ENCODE measurements at places on chromosomes 7 and 10.

GRCh38 chr7:44225566-44226395, 25.0 kb downstream of the YKT6 start:
- no peak for DNase-seq

DNA sequence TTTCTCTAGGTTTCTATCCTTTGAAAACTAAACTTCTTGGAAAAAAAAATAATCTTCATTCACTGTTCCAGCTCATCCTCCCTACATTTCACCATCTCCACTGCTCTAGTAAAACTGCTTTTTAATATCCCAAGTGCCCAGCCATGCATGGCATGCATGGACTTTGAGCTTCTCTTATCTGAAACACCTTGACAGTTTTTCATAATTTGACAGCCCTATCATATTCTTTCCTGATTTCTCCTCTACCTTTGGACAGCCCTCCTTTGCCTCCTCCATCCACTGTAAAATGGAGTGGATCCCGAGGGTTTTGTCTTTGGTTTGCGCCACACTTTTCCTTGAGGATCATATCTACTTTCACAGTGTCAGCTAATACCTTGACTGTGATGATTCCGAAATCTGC, 212.8 kb downstream of the ANK3 start:
- no peak for DNase-seq

GRCh38 chr7:93219868-93220267, 6.4 kb downstream of the HEPACAM2 start:
- DNase-seq = no peak

DNA sequence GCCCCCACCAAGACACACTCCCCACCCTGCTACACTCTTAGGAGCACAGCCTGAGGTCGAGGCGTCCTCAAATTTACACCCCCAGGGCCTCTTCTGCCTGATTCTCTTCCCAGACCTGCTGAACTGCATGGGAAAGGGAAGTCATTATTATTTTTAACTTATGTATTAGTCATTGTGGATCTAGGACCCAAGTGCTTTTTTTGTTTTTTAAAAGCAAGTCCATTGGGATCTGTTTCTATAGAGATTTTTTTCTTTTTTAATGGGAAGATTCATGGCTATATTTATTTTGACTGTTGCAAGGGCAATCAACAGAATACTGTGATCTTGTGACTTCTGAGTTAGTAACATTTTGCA, 203.8 kb downstream of the ZMYND11 start:
- no peak for DNase-seq

DNA sequence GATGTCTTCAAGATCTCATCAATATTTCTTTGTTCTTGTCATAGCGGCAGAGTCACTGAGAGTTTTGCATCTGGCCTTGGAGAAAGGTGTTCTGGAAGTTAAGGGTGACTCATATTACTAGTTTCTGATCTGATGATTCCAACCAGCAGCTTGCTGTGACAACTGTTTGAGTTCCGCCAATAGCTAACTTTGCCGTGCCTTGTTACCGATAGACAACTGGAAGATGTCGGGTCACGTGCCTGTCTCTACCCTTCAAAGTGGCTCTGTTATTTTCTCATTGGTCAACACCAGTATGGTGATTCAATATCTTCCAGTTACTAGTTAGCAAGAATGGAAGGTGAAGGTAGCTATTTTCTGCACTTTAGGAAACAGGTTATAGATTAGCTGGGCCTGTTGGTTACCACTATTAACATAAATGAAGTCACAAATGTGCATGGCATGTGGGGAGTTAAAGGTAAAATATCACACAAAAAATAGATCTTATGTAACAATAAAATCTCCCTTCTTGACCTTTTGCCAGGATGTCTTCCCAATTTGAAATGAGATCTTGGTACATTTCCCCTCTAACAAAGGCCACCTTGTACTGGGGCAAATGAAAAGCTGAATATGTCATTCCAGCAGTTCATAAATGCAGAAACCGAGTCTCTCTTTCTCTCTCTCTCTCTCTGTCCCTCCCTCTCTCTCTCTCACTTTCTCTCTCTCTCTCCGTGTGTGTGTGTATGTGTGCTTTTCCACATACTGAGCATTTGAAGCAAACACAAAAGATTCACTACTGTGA, 2.6 kb upstream of the MGAM2 start:
- no peak for DNase-seq

- no peak for DNase-seq
Observed at GRCh38 chr10:105650306-105650705, 1009.2 kb downstream of the SORCS3 start.

- no peak for DNase-seq
Observed at GRCh38 chr7:33642312-33642711, 263.0 kb upstream of the BMPER start.

GRCh38 chr7:35571611-35572240, 123.2 kb downstream of the HERPUD2 start:
- no peak for DNase-seq

GRCh38 chr10:3811291-3811870, 26.4 kb upstream of the KLF6 start:
- DNase-seq = no peak

DNA sequence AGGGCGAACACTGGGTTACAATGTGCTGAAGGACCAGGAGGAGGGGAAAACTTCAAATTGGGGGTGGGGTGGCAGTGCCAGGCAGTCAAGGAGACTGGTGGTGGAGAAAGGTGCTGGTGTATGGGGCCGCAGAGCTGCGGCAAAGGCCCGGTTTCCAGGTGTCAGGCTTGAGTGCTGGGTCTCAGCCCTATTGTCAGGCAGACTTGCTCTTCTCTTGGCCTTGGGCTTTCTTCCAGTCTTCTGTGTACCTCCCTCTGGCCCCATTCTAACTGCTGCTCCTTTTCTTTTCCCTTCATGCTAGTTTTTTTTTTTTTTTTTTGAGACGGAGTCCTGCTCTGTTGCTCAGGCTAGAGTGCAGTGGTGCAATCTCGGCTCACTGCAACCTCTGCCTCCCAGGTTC, 51.0 kb downstream of the POLR3A start:
- no peak for DNase-seq

DNA sequence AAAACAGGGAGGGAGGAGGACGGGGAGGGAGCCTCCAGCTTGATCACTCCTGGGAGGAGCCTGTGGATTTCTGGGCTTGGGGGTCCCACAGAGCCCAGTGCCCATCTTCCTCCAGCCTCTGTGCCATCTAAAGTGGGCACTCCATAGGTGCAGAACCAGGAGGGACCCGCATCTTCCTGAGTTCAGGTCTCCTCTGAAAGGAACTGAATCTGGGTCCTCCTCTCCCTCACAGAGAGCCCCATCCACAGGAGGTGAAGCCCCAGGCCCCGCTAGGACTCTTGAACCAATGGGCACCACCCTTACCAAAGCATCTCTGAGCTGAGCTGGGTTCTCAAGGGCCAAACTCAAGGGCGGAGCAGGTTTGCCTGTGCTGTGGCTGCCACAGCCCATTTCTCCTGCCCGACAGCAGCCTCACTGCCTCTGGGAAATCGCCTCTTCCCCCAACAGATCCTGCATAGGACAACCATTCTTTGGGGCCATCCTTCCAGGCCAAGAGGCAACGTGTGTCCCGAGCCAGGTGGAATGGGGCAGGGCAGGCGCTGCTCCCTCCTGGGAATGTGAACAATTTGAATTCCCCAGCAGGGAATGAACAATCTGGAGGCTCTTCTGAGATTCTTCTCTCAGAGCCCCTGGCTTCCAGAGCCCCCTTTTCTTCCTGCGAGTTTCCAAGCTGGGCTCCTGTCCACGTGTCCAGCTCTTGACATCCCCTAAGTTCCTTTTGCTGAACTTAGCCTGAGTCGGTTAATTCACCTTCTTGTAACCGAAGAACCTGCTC, 411.0 kb upstream of the FOXK1 start:
- DNase-seq = no peak

DNA sequence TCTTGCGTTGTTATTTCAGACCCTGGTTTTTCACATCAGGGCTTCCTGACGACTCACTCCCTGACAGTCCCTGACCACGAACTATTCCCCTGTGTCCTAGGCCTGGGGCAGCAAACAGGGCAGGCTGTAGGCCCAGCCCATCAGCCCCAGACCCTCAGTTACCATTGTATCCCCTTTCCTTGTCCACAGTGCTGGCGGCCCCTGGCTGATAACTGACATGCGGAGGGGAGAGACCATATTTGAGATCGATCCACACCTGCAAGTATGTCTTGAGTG, 50.5 kb upstream of the TRIM8 start:
- no peak for DNase-seq

- peak; percentile 35 for DNase-seq
Observed at GRCh38 chr10:59240582-59241183, 64.2 kb downstream of the PHYHIPL start.

GRCh38 chr7:13282377-13282980, 595.0 kb downstream of the ARL4A start:
- DNase-seq = no peak

DNA sequence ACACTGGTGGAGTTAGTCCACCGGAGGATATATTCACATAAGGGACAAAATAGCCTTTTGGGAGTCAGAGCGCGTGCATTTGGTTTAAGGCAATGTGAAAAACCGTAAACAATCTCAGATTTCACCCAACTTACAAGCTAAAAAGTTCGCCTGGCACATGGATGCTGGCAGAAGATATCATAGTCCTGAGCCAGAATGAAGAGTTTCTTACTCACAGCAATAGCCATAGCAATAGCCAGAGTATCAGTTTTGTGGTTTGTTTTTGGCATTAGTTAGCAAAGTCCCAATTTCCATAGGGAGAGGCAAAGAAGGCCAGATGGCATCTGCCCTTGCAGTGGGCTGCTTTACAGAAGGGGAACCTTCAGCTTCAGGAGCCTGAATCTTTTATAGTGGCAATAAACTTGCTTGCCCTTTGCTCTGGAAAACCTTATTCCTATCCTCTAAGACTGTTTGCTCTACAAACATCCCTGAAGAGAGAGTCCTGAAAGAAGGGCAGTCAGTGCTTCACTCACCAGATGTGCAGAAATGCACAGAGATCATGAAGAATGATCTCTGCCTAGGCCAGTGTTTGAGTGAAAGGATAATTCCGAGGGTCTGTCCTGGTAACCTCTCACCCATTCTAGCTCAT, 28.7 kb upstream of the RSBN1L start:
- no peak for DNase-seq

- no peak for DNase-seq
Observed at GRCh38 chr7:97421307-97421930, 303.9 kb downstream of the SDHAF3 start.

GRCh38 chr7:105831824-105832535, 44.4 kb downstream of the ATXN7L1 start:
- no peak for DNase-seq

- no peak for DNase-seq
Observed at GRCh38 chr7:7554649-7555575, 11.8 kb upstream of the MIOS start.

GRCh38 chr10:126070476-126071215, 174.3 kb downstream of the FANK1 start:
- no peak for DNase-seq

DNA sequence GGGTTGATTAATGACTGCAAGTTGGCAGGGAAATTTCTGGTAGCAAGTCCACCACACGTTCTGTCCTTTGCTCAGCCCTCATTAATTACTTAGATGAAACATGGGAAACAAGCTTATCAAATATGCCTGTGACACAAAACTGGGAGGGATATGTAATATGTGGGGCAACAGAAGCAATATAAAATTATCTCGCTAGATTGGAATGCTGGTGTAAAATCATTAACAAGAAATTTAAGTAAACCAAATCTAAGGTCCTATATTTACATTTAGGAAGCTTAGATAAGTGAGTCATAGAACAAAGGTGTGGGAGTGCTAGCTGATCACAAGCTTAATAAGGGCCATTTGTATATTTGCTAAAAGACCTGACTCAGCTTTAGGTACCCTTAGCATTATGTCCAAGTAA, 23.5 kb downstream of the TRPV5 start:
- DNase-seq = no peak

GRCh38 chr10:65176994-65177393, 1655.8 kb downstream of the REEP3 start:
- no peak for DNase-seq

DNA sequence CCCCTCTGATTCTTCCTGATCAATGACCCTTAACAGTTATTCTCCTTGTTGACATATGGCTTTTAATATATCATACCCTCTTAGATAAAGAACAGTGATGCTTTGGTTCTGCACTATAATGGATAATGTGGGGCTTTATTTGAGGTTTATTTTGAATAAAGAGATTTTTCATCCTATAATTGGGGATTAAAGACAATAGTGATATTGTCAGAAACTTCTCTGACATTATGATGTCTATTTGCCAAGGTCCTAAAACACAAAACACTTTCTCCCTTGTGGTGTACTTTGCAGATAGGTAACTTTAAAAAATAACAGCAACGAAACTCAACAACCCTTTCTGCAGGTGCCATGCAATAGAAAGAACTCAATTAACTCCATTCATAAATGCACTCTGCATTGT, 243.6 kb upstream of the RHOBTB1 start:
- no peak for DNase-seq

- DNase-seq = no peak
Observed at GRCh38 chr7:142962991-142963390, 828 bp upstream of the KEL start.

GRCh38 chr7:42673951-42674350, 237.9 kb downstream of the C7orf25 start:
- DNase-seq = no peak

DNA sequence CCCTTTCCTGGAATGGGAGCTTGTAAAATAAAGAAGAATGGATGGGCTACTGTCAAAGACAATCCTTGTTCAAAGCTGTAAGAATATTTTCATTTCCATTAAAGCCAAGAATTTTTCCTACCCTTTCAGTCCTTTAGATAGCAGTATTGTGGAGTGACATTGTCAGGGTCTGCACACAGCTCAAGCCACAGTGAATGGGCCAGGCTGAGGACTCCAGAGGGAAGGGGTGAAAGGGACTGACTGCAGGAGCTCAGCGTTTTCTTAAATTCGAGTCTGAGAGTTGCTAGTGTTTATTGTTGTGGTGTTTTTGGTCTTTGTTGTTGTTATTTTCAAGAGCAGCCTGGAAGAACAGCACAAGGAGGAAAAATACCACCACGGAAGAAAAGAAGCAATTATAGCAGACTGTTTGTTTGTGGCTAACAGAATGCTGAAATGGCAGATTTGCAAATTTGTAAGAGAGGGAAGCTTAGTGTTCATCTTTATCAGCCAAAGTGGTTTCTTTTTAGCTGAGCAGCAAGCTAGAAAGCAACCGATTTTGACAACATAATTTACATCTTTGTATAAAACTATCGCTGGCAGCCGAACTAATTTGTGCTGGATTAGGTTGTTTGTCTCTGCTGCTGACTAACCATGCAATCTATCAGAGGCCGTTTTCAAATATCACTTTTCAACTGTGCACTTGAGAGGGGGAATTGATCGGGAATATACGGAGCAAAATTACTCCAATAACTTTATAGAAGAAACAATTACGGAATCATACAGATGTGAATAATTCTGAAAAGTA, 192.1 kb downstream of the LRMDA start:
- DNase-seq = no peak

- no peak for DNase-seq
Observed at GRCh38 chr10:44301781-44302355, 83.0 kb downstream of the CXCL12 start.

GRCh38 chr7:158166386-158167340, 421.0 kb downstream of the PTPRN2 start:
- DNase-seq = no peak

GRCh38 chr7:30938435-30939316, 25.1 kb upstream of the GHRHR start:
- DNase-seq = peak; percentile 38

GRCh38 chr10:112213836-112214235, 30.3 kb upstream of the GPAM start:
- DNase-seq = no peak

- no peak for DNase-seq
Observed at GRCh38 chr7:80634505-80634904, 3.9 kb upstream of the CD36 start.
